GOT3 (cell line): ENCODE measurements at places on chromosomes 1 and 21.

DNA sequence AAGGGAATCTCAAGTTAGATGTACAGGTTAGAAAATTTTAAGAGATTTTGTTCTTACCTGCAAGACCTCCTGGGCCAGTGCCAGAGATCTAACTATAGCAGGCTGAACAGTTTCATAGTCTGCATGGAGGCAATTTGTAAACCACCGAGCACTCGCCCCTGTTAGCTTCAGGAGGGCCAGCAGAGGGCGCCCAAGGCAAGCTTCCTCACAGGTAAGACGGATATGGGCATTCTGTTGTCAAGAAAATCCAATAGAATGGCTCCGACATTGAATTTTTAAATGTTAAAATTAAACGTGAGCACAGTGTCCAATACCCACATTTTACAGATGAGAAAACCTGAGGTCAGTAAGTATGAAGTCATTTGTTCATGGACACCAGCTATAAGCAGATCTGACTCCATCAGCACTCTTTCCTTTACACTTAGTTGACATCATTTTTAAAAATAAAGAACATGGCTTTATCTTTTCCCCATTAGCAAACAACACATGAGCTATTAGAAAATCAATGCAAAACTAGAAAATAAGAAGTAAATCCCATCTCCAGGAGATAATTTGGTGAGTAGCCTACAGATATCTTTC, 2.2 kb downstream of the REG4 start:
- no peak for DNase-seq

DNA sequence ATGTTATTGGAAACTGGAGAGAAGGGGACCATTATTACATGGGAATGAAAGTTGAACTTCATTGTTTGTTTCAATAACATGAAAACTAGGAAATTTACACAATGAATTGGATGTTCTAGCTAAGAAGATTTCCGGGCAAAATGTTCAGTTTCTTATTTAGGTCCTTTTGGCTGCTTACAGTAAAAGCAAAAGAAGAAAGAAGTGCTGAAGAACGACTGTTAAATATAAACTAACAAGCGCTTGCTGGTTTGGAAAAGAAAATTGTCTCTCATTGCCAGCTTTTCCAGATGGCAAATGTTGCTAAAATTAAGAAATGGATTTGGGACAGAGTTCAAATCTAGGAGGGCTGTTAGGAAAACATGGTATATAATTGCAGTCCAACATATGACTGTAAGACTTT, 139.6 kb downstream of the ZNF644 start:
- DNase-seq: no peak

- DNase-seq: no peak
Observed at GRCh38 chr1:93811326-93812065, 67.5 kb downstream of the DNTTIP2 start.

GRCh38 chr1:95582746-95583145, 348.7 kb downstream of the RWDD3 start:
- DNase-seq: no peak

GRCh38 chr1:177809819-177810218, 160.0 kb downstream of the SEC16B start:
- no peak for DNase-seq

GRCh38 chr1:185345913-185346720, 29.1 kb upstream of the IVNS1ABP start:
- no peak for DNase-seq

GRCh38 chr1:109474697-109475096, 8.4 kb downstream of the SYPL2 start:
- DNase-seq: no peak

GRCh38 chr1:81237473-81238089, 563.2 kb upstream of the ADGRL2 start:
- DNase-seq: no peak

DNA sequence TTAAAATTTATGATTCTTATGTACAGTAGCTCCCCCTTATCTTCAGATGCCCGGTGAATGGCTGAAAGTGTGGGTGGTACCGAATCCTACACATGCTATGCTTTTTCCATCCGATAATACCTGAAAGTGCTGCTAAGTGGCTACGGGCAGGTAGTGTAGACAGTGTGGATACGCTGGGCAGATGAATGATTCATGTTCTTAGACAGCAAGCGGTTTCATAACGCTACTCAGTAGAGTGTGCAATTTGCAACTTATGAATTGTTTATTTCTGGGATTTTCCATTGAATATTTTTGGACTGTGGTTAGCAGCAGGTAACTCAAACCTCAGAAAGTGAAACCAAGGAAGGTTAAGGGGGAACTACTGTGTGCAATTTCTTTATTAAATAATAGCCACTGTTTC, 7.5 kb downstream of the PCP4 start:
- DNase-seq: no peak

DNA sequence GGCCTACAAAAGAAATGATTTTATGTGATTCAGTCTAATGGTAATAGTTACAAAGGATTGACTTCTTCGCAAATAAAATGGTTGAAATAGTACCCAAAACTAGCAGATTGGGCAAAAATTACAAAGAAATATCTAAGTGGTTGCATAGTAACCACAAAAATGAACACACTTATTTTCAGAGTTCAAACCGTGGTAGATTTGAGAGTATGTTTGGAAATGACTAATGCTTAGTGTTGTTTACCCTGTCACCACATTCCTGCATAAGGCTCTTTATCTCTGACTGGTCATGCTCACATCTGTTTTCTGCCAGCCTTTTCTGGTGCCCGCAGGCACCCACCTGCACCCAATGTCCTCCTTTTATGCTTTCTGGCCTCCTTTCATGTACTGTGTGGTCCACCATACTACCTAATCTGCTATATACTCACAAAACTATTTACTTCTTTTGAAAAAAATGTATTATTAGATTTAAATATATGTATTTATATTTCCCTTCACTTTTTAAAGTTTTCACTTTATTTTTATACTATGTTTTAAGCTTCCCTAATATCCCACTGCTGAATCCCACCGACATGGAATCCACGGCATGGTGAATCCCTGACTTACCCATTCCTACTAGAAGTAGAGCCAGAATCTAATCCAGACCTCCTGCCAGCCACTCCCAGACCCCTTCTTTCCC, 30.3 kb downstream of the PTPRC start:
- no peak for DNase-seq
